Mucosa of gallbladder (tissue), 1 donor: ENCODE measurements at places on chromosomes 4 and X. TPM values are rescaled to one million over a fixed set of nuclear protein-coding genes. Genes with fewer than 3 reads are reported as not detected.

- no peak for DNase-seq
Measured at GRCh38 chr4:17082186-17082585, 183.7 kb upstream of the LDB2 start.

The N4BP2 gene
- 4.3 TPM for total RNA-seq

The FAM184B gene
- not detected for total RNA-seq

- DNase-seq, result no peak
Measured at GRCh38 chr4:89298155-89298554, 9.4 kb downstream of the GPRIN3 start.

The ARMCX5 gene
- total RNA-seq, result 13.5 TPM

DNA sequence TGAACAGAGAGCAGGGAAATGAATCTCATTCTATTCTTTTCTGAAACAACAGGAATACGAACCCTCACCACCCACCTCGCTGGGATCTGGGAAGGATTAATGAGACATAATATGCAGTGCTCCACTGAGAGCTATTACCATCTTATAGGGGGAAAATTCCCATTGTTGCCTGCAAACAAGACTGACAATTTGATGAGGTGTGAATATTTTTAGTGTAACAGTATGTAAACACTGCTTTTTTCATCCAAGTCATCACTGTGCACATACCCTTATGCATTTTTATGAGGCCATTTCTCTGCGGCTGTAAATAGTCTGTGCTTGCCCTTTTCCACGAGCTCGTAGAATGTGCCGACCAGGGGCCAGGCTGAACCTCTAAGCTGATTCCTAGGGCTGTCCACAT lies 285.6 kb upstream of the CPEB2 start:
- no peak for DNase-seq

DNA sequence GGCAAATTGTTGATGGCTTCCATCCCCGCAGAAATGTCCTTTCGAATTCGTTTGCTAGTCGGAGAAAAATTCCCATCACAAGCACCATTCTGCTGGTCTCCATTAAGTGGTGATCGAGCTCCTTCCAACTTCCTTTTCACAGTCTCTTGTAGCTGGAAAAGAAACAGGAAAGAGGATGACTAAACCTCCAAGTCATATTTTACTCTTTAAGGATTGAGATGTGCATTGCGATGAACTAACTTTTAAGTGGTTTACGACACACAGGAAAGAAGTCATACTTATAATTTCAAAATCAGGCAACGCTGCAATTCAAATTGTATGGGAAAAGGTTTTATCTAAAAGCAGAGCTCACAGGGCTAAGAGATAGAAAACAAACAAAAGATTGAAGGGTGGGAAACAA lies 225.2 kb downstream of the MGST2 start:
- no peak for DNase-seq

- no peak for DNase-seq
Measured at GRCh38 chrX:29295987-29296680, 708.9 kb downstream of the IL1RAPL1 start.

DNA sequence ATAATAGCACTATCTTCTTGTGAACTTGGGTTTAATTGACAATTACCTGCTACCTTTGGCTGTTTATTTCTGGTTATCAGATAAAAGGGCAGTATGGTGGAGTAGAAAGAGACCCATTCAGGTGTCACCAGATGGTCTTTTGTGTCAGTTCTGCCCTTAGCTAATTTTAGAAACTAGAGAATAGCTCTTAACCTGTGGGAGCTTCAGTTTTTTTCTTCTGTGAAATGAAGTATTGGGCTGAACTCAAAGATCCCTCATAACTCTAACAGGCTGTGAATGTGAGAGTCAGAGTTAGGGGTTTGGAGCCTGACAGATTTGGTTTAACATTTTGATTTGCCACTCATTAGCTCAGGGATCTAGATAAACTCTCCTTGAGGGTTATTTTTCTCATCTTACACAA lies 335.2 kb downstream of the PPP1R2C start:
- no peak for DNase-seq

- no peak for DNase-seq
Measured at GRCh38 chrX:136879001-136879687, 1.4 kb downstream of the RBMX start.

The SPANXC gene
- total RNA-seq, result not detected

The PCDH10 gene
- 1.0 TPM for total RNA-seq

DNA sequence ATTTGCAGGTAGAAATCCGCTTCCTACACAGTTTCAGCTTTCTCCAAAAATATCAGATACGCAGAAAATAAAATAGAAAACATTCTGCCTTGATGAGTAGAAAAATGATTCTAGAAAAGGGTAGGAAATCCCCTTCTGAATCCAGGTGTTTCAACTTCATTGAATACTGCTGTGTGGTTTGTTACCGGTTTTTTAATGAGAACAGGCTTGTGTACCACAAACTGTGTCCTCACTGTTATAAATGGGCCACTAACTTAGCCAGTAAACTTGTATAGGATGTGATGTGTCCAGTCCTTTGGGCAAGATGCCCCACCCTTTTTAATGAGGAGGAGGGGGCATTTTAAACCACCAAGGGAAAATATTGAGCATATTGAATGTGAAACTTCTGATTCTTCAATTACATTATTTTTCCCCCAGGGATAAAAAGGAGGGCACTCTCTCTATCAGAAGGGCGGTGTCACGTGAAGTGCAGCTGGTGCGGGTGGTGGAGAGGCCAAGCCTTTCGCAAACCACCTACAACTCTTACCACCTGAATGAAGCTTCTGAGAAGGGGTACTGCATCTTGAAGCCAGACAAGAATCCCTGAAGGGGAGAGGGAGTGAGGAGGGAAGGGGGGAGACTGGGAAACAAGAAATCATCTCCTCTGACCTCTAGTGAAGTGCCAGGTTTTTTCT lies 4.5 kb downstream of the CXXC4 start:
- DNase-seq, result no peak

- no peak for DNase-seq
Measured at GRCh38 chr4:148634476-148634875, 192.3 kb upstream of the NR3C2 start.

DNA sequence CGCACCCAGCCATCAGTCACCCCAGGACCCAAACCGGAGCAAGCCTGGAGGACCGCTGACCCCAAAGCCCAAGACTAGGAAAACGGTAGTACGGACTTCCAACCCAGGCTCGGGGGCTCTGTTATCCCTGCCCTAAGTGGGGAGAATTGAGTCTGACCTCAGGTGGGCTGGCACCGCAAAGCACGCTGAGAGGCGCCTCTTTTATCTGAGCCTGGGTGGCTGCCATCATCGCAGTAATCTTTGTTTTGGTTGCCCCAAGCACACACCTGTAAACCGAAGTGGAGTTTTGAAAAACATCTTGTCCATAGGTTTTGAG lies 894 bp upstream of the SH3RF1 start:
- no peak for DNase-seq

The UGT8 gene
- 72.8 TPM for total RNA-seq

The AMOT gene
- 35.4 TPM for total RNA-seq

DNA sequence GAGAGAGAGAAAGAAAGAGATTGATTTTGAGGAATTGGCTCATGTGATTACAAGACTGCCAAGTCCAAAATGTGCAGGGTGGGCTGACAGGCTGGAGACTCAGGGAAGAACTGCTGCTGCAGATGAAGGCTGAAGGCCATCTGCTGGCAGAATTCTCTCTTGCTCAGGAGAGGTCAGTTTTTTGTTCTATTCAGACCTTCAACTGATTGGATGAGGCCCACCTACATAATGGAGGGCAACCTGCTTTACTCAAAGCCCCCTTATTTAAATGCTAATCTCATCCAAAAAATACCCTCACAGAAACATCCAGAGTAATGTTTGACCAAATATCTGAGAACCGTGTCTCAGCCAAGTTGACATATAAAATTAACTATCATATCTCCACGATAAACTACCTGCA lies 38.2 kb upstream of the MAMLD1 start:
- DNase-seq, result no peak

- DNase-seq, result no peak
Measured at GRCh38 chr4:108342325-108342970, 173.7 kb upstream of the LEF1 start.

The CTAG1B gene
- total RNA-seq, result not detected

DNA sequence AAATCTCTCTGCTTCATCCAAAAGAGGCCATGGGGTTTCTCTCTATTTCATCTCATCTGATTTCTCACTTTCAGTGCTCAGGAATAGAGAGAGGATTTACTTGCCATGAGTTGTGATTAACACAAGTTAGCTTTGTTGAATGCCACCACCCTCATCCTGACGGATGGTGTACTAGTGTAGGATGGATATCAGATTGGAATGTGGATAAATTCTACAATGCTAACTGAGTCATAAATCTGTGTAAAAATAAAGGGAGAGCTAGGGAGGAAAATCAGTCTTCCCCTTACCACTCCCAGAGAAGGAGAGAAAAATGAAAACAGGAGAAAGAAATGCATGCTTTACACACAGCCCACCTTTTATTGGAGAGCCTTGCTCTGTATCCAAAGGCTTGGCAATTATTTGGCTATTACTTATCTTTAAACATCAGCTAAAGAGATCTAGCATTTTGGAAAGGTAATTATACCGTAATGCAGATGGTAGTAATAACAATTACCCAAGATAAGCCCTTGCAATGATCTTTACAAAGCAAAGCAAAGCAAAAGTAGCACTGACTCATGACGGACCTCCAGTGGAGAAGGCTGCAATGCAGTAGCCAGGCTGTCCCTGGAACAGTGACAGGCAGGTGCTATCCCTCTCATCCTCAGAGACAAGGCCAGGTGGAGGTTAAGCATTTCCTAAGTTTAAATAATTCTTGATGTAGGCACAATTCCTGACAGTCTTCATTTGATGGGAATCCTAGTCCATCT lies 306.3 kb upstream of the PPARGC1A start:
- no peak for DNase-seq
